ENCODE measurements at places on chromosomes 3 and 15.

GRCh38 chr15:85897895-85898717 is 103.4 kb upstream of the KLHL25 start:
- DNase-seq: no peak

- DNase-seq: no peak
Observed at GRCh38 chr3:127714125-127714571, 41.4 kb downstream of the ABTB1 start.

DNA sequence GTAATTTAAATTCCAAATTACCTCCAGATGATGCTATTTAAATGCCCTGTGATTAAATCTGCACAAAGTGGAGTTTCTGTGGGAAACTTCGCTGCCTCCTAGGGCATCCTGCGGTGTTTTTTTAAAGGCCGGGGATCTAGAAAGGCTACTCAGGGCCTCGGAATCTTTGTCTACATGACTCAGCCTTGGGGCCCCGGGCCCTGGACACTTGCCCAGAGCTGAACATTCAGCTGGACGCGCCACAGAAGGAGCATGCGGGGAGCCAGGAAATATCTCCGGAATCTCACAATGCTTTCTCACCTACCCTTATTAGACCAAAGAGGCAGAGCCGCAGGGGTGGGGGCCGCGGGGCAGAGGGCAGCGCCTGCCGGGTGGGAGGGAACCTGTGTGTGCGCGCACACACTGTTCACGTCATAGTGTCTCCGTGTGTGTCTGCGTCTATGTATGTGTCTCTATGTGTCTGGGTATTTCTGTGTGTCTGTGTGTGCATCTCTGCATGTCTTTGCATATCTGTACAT is 145.5 kb upstream of the TPM1 start:
- DNase-seq: peak; percentile 94

DNA sequence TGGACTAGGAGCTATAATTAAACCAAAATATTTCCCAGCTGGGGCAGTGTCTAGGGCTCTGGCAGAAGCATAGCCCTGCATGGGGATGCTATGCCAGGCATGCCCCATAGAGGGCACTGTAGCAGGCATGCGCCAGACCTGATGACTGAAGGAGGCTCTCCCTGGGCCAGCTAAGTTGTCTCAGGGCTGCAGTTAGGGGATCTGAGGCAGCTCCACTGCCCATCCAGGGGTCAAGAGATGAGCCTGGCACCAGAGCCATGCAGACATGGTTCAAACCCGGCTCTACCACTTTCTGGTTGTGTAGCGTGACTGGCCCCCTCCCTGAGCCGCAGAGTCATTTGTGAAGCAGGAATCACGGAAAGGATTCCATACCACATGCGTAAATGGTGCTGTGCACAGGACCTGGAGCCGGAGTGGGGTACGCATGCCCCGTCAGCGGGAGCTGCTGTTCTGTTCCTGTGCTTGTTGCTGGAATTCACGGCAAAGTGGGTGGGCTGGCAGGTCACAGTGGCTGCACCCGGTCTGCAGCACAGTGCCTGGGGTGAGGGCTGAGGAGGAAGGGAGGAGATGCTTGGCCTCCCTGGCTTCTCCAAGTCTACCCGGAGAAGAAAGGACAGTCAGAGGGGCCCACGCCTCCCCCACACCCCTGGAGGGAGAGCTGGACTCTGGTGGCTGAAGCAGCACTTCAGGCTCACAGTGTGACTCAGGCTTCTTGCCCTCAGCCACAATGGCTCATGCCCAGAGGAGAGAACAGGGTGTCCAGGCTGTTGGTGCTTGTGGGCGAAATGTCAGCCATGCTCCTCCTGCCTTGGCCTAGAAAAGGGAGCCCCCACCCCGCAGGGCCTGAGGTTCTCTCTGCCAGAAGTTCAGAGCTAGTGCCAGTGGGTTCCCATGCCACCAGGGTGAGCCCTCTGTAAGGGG is 43.1 kb downstream of the DNASE1L3 start:
- DNase-seq: peak; percentile 86

DNA sequence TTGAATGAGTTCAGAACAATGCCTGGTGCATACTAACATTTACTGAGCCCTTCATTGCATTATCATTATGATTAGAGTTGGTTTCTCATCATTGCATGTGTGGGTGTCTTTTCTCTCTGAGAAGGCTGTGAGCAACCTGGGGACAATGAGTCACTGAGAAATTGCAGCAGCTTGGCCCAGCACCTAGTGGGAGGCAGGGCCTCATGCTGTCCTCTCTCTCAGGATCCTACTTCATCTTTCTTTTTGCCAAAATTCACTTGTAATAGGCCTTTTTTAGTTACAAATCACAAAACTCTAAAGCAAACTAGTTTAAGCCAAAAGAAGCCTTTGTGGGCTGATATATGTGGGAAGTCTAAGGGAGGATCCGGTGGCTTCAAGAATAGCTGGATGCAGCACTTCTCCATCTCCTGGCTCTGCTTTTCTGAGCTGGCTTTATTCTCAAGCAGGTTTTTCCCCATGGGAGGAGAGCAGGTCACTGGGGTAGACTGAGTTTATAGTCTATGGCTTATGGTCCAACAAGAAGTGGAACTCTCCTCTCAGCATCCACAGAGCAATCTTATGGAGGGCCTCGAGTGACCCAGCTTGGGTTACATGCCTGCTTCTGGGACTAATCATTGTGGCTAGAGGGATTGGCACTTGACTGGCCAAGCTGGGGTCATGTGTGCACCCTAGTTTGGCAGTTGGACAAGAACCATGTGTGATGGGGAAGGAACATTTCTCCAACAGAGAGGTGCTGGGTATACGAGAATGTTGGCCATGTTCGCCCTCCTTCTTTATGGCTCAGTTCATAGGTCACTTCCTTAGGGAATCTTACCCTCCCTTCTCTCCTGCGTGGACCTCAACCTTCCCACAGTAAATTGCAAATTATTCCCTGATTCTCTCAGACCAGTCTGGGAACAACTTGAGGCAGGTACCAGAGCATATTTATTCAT is 8.7 kb upstream of the CAMK1 start:
- DNase-seq: peak; percentile 62

- DNase-seq: no peak
Observed at GRCh38 chr3:135576751-135577150, 388.8 kb upstream of the PPP2R3A start.

DNA sequence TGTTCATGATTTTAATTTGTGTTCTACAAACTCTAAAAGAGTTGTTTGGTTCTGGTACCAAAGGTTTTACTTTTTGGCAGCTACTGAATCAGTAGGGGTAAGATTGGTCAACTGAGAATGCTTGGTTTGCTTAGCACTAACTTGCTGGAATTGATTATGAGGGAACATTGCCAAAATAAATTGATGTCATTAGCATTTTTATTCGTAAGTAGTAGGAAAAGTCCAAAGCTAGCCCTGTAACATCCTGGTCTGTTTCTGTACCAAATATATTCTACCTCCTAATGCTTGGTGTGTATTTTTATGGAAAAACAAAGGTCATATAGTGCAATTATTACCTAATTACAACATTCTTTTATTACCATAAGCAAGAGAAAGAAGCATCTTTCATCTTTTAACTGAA is 35.9 kb upstream of the KPNA4 start:
- DNase-seq: no peak

- DNase-seq: peak; percentile 19
Observed at GRCh38 chr3:36434687-36435426, 54.6 kb downstream of the STAC start.

DNA sequence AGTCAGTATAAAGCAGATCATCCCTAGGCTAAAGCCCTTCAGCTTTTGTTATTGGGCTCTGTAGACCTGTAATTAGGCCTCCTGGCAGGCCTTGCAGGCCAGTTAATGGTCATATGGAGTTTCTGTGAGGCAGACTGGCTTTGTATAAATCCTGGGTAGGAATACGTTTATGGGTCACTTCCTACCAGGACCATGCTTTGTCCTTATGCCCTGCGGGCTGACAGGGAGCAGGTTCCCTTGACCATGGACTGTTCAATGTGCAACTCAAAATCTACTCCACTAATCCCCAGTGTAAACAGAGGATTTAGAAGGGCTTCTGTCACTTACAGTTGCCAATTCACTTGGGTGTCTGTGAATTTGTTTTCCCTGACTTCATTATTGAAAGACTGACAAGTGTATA is 202.7 kb upstream of the MLF1 start:
- no peak for DNase-seq

All from AG08396 (cell line).